ENCODE measurements at places on chromosomes 4 and X.
A peak's percentile ranks its signal among the peaks of the same experiment; 100 is the strongest.

DNA sequence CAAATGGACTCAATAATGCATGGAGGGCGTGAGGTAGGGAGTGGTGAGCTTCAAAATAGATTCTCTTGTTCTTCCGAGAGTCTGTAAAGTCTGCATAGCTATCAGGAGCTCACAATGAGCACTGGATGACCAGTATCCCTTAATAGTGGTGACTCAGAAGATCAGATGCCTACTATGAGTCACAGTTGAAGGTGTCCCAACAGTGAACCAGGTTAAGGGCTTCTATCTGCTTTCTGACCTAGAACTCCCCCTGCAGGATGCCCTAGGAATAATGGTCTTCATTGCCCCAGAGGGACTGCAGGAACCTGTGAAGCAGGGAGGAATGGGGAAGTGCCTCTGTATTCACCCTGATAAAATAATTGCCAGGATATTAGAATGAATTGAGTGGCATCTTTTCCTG is 22.1 kb downstream of the DGKK start:
- DNase-seq, result peak; percentile 82

DNA sequence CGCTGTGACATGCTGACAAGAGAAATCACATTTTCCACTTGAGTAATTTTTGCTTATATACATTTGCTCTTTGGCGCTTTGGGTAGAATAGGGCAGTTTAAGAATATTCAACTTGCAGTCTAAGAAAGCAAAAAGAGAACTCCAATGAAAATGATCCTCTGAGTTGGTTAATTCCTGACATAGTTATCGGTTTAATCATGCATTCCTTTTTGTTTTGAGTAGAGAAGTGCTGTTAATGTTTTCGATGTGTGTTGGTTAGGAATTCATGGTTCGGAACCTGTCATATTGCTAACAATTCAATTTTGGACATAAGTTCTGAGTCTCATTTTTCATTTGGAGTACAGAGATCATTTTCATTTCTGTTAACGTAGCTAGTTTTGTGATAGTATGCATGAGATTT is 700.6 kb upstream of the PITX2 start:
- DNase-seq, result peak; percentile 61

- DNase-seq, result peak; percentile 71
Observed at GRCh38 chr4:129362691-129363274, 266.8 kb downstream of the C4orf33 start.

DNA sequence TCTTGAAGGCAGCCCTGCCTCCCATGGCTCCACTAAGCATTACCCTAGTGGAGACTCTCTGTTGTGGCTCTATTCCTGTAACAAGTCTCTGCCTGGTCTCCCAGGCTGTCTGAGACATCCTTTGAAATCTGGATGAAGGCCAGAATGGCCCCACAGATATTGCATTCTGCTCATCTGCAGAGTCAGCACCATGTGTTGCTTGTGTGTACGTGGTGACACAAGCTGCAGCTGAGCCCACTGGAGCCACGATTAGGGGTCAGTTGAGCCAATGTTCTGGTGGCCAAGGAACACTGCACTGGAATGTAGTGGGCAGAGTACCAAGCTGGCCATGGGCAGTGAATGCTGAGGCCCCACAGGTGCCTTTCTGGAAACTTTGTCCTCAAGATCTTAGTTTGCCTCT is 29.2 kb downstream of the GRID2 start:
- no peak for DNase-seq

Data from mesendoderm (in vitro differentiated cells).